Right renal cortex interstitium (tissue), 3 donors: ENCODE measurements at places on chromosomes 13 and 19. TPM values are rescaled to one million over a fixed set of nuclear protein-coding genes. Genes with fewer than 3 reads are reported as not detected.

KASH5 gene
- 0.18 TPM for polyA plus RNA-seq

CYP4F8 gene
- polyA plus RNA-seq = not detected

RGL3 gene
- polyA plus RNA-seq = 64.8 TPM

KIR3DL1 gene
- polyA plus RNA-seq = not detected

HSPB6 gene
- 21.5 TPM for polyA plus RNA-seq

DNA sequence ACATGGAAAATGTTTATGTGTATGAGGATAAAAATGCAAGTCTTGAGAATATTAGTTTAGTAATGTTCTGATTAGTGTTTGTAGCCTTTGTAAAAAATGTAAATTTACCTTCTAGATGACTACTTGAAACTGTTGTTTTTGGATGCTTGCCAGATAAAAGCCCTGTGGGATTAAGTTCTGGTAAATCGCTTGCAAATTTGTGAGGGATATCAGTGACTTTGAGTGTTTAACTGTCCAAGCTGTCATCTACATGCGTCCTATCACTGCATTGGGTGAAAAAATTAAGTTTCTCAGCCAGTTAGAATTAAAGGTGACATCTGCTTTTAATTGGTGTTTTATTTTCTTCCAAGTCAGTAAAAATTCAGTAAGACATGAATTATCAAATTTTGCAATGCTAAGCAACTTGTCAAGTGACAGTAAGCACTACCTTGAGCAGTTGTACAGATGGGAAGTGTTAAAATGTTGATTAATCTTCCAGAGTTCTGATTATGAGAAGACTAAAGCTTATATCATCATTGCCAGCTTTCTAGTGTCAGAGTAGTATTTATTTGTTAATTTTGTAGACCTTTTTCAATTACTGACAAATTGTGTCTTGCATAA is 88.0 kb downstream of the PCCA start:
- peak; percentile 6 for DNase-seq

DNA sequence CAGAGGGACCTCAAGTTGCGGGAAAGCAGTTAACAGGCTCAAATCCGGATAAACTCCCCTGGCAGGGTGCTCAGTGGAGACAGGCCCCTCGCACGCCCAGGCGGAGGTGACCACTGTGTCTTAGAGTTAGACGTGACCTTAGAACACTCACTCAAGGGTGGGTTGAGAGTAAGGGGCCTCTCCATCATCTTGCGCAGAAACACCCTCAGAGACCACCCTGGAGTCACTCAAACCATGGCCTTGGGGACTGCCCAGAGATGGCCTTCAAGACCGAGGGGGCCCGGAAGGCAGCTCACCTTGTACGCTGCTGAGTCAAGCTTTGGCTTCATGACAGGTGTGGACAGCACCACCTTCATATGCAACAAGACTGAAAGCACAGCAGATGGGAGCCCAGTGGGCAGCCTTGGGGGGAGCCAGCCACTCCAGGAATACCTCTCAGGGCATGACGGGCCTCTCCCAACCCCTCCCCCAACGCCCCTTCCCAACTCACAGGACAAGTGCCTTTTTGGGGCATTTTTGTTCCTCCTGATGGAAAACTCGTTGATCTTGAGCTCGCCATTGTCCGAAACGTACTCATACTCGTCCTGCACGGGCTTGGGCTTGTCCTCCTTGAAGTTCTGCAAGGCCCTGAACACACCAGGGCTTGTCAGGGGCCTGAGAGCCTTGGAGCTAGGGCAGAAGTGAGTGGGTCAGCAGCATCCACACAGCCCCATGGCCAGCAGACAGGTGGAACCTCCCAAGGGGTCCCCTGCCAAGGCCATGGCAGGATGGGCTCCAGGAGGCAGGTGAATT is 229.2 kb downstream of the TUBA3C start:
- DNase-seq = no peak

GRCh38 chr13:30877335-30877734 is 28.7 kb upstream of the MEDAG start:
- DNase-seq = no peak

- DNase-seq = no peak
These were observed 281.2 kb upstream of the SLITRK6 start for GRCh38 chr13:86080340-86080995.

- no peak for DNase-seq
These were observed 120.1 kb downstream of the PAN3 start for GRCh38 chr13:28258417-28258816.

DNA sequence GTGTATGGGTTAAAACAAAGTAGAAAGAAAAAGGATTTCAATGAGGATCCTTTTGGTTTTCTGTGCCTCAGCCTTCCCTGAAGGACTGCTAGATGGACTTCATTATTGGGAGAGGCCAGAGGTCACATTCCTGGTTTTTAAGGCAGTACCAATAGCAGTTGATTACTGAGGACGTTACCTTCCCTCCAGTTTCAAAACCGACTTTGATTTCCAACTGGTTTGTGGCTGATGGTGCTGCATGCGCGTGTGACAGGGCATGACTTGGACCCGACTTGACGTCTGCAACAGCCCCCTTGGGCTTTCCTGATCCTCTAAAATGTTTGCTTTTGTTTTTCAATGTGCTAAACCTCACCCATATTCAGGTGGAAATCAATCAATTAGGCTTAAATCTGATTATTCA is 314.3 kb upstream of the ARGLU1 start:
- no peak for DNase-seq

DNA sequence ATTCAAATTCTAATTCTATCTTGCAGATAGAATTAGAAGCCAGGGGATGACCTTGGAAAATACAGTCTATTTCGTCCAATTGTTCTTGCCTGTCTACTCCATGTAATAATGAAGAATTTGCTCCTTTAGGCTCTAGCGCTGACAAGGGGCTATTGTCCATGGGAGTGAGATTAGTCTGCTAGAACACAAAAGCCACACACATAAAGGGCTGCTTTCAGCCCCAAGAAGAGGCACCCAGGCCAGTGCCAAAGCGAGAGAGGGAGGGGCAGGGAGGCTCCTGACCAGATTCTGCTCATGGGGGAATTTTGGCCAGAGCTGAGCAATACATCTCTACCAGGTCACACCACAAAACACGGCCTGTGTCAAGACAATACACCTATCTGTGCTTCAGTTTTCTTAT is 1306.9 kb downstream of the UQCRFS1 start:
- no peak for DNase-seq
